Neural crest cell (in vitro differentiated cells): ENCODE measurements at places on chromosomes 1 and 21.

- DNase-seq, result no peak
These were observed 5.6 kb downstream of the SH3BP5L start for GRCh38 chr1:248820041-248820585.

GRCh38 chr1:205782627-205783432, 7.5 kb upstream of the RAB29 start:
- no peak for DNase-seq

DNA sequence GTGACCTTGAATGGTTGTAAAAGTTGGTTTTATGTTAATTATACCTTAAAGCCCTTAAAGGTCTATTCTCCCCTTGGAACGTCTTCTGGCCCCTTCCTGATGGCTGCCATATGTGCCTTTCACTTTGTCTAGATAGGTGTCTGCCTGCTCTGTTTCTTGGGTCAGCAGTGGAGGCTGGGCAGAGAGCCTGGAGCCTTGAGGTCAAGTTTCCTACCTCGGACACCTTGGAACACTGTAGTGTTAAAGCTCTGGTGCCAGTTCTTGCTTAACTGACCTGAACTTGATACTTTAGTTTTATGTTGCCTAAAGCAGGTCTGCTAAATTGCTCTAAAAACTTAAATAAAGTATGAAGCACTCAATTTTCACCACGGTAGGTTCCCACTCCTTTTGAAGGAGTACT, 86.5 kb downstream of the CDC14A start:
- no peak for DNase-seq

- no peak for DNase-seq
These were observed 350.3 kb upstream of the LYPLAL1 start for GRCh38 chr1:218823291-218823900.

GRCh38 chr21:26732432-26733221, 112.6 kb downstream of the ADAMTS1 start:
- DNase-seq, result peak; percentile 42

- no peak for DNase-seq
These were observed 40.3 kb downstream of the EPHA2 start for GRCh38 chr1:16115468-16115983.

- DNase-seq, result no peak
These were observed 59.5 kb downstream of the KCNK1 start for GRCh38 chr1:233673261-233673946.

DNA sequence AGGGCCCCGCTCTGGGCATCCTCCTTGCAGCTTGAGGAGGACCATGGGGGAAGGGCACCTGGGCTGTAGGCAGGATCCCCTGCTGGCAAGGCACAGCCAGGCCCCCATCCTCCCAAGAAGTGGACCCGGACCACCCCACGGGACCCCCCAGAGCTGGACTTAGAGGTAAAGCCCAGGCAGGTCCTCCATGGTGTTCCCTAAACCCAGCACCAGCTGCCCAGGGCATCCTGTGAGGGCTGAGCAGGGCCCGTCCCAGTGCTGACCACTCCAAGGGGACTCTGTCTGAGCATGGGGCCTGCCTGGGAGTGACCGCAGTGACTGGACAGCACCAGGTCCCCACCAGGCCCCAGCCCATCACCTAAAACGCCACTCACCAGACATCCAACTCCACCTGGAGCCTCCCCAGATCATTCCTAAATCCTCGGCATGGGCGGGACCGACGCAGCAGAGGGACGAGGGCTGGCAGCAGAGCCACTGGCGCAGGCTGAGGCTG, 21.3 kb downstream of the COL6A2 start:
- DNase-seq, result no peak

DNA sequence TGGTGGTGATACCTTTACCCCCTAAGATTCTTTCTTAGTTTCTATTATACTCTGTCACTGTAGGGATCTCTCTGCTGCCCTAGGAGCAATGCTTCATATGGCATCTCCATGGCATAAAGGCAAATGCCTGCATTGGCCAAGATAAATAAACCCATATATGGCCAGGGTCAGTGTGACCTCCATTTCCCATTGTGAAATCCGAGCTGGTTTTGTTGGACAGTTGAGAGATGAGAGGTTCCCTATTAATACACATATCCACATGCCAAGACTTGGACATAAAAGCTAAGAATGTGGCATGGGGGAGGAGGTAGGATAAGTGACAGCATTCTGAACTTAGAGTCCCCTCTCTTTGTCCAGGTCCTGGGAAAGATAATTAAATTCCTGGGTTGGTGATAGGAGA, 1.4 kb downstream of the TPM3 start:
- no peak for DNase-seq

- no peak for DNase-seq
These were observed 26.5 kb downstream of the AKNAD1 start for GRCh38 chr1:108830119-108831008.

DNA sequence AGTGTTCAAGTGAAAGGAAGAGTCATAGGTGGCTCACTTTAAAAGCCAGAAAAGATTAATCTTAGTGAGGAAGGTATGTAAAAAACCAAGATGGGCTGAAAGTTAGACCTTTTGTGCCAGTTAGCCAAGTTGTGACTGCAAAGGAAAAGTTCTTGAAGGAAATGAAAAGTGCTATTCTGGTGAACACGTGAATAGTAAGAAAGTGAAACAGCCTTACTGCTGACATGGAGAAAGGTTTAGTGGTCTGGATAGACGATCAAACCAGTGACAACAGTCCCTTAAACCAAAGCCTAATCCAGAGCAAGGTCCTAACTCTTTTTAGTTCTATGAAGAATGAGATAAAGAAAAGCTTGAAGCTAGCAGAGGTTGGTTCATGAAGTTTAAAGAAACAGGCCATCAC, 106.4 kb downstream of the CTH start:
- DNase-seq, result no peak

- DNase-seq, result peak; percentile 13
These were observed 27.1 kb downstream of the ZNHIT6 start for GRCh38 chr1:85681087-85681486.

DNA sequence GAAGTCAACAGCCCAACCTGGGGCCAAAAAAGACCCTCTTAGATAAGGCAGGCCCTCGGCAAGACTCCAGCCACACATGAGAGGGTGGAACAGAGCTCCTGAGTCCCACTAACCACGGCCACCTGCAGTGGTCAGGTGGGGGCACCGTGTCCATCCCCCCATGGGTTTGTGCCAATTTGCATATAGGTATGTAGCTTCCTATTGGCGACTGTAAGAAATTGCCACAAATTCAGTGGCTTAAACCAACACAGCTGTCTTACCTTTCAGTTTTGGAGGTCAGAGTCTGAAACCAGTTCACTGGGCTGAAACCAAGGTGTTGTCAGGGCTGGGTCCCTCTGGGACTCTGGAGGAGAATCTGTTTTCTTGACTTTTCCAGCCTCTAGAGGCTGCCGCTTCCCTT, 59.3 kb downstream of the COL18A1 start:
- DNase-seq, result no peak

DNA sequence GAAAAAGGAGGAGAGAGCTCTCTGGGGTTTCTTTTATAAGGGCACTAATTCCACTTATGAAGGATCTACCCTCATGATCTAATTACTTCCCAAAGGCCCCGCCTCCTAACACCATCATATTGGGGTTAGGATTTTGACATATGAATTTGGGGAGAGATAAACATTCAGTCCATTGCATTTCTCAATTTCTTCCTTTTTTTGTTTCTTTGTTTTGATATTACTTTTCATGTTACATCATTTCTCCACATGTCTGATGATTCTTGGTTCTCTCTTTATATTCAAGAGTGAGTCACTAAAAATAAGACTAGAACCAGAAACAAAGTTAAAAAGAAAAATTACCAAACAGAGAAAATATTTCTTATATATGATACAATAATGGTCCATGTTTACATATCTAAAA, 63.2 kb upstream of the DUSP10 start:
- no peak for DNase-seq

DNA sequence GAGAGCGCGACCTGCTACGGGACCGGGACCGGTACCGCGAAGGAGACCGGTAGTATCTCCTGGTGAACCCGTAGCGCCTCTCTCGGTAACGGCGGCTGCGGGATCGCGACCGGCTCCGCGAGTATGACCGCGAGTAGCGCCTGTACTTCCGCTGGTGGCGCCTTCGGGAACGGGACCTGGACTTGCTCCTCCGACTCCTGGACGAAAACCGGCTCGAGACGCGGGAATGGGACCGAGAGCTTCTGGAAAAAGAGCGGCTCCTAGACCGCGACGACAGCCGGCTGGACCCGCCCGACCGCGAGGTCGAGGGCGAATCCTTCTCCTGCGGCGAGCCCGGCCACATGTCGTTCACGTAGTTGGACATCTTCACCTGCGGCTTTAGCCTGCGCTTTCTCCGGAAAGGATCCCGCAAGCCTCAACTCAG, 642 bp downstream of the RSRP1 start:
- DNase-seq, result no peak

GRCh38 chr1:10691740-10692125, 104.7 kb downstream of the CASZ1 start:
- DNase-seq, result no peak

GRCh38 chr1:168609741-168610510, 33.5 kb downstream of the XCL1 start:
- no peak for DNase-seq

DNA sequence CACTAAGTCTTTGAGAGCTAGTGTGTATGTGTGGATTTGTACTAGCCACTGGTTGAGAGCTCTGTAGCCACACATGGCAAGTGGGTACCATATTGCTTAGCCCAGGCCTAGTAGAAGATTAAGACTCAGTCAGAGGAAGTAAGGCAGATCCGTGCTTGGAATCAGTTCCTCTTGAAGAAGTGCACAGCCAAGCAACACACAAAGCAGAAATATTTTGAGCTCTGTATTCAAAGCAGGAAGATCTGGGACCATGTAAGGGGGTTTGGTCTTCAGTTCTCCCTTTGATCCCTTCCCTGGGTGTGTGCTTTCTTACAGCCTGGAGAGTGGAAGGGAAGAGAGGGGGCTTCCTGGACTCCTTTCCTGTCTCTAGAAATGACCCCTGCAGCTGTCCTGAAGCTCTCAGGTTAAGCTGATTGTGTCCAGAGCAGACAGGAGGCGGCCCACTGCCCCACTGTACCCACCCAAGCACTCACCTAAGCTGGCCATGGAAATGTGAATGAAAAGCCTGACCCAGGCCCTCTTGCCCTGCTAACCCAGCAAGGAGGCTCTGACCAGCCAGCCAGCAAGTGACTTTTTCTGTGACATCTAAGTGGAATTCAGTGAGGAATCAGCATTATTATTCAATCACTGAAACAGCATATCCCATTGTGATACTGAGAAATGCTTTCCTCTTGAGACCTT, 3.6 kb downstream of the ETS2 start:
- DNase-seq, result no peak

- DNase-seq, result no peak
These were observed 298.1 kb upstream of the POU3F1 start for GRCh38 chr1:38344716-38345115.

- DNase-seq, result no peak
These were observed 10.2 kb downstream of the DDI2 start for GRCh38 chr1:15627343-15627988.

- no peak for DNase-seq
These were observed 84.6 kb downstream of the MATN1 start for GRCh38 chr1:30638811-30639210.

- DNase-seq, result no peak
These were observed 8.5 kb downstream of the OR10K2 start for GRCh38 chr1:158417586-158417985.

DNA sequence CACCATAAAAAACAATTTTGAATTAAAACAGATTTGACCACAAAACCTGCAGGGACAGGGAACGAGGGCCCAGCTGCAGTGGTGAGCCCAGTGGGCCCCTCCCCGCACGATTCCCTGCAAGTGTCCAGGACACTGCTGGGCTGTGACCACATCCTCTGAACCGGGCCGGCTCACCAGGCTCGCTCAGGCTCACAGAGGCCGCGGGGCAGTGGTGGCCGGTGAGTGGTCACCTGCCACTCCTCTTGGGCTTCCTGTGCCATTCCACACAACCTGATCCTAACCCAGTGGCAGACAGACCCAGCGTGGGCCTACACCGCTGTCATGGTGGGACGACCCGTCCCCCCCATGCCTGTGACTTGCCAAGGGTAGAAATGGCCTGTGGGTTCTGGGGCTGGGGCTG, 36.5 kb upstream of the RIPK4 start:
- no peak for DNase-seq

DNA sequence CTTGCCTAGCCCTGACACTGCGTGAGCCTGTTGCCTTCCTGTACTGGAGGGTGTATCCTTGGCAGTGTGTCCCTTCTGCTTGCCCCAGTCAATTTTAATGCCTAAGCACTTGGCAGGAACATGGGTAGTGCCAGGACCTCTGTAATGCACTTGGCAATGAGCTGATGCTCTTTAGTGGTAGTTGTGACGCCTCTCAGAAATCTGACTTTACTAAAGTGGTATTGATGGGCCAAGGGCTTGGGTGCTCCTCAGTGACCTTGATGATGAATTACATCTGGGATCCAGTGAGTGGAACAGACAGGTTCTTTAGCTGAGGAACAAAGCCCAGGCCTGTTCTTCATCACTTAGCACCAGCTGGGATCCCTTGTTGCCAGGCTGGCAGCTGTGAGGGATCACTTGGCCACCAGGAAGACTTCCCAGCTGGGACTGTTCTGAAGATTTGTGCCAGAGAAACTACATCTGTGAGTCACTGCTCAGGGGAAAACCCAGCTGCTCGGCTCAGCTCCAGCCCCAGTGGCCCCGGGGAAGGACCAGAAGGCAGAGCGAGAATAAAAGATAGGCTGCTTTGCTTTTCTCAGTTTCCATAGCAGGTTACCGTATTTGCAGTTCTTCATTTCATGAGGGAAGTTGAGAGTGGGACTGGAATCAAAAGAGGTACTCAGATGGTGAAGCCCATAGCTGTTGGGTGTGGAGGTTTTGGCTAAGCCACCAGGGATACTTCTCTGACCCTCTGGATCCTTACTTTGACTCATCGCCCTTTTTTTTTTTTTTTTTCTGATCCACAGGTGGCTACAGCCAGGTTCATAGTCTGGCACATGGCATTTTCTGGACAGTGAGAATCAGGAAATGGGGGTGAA, 28.5 kb upstream of the KCNA2 start:
- DNase-seq, result no peak

DNA sequence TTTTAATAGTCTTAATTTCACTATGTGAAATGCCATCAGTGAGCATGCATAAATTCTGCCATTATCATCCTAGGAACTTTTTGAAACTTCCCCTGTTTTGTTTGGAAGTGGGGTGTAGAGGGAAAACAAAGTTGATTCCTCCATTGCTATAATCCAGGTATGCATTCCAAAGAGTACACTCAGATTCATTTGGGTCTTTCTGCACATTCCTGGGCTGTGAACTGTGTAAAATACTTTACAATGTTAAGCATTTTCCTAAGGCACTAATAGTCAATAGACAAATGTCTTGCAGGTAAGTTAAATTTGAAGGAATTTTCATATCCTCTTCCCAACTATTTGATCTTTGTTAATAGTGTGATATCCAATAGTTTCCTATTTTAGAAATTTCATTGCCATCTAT, 36.2 kb downstream of the SGIP1 start:
- DNase-seq, result no peak

GRCh38 chr1:41868241-41868998, 50.3 kb downstream of the HIVEP3 start:
- no peak for DNase-seq

GRCh38 chr1:208257351-208257750, 13.2 kb upstream of the PLXNA2 start:
- DNase-seq, result no peak

DNA sequence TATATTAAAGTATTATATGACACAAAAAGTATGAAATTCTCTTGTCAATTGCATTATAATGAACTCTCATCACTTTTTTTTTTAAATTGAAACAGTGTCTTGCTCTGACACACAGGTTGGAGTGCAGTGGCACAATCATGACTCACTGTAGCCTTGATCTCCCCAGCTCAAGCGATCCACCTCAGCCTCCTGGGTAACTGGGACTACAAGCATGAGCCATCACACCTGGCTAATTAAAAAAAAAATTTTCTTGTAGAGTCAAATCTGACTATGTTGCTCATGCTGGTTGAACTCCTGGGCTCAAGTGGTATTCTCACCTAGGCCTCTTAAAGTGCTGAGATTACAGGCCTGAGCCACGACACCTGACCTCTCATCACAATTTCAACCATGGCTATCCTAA, 259.3 kb downstream of the S1PR1 start:
- no peak for DNase-seq
